Fibroblast of skin of back (primary cell): ENCODE measurements at places on chromosomes 2 and 18.
A peak's percentile ranks its signal among the peaks of the same experiment; 100 is the strongest.

DNA sequence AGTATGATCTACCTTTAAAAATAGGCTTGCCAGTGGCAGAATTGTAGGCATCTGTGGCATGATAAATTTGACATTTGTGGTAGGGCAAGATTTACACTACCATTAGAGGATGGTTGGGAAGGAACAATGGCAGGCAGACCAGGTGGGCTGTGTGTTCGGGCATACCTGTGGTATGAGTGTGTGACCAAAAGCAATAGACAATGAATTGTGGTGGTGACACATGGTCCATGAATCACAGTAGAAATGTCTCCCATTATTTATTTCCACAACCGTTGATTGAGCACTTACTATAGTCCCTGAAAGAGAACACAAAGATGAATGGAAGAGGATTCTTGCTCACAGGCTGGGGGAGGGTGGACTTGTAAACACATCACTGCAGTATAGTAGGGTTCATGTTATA, 29.9 kb upstream of the RUFY4 start:
- peak; percentile 38 for DNase-seq

DNA sequence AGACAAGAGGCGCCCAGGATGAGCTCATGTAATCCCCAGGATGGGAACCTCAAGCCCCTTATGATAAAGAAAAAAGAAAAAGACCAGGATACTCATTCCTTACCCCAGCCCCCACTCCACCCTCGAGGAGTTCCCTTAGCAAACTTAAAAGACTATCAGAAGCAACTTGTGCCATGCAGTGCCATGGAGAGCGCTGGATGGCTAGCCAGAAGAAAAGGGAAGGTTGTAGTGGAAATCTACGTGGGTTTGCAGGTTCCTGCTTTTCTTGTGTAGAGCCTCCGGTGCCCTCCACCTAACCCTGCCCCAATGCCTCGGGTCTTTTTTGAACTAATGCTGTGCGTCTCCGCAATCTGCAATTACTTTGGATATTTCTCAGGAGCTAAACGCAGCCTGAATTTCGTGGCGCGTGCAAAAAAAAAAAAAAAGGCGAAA, 16.2 kb upstream of the BCL11A start:
- DNase-seq, result no peak

DNA sequence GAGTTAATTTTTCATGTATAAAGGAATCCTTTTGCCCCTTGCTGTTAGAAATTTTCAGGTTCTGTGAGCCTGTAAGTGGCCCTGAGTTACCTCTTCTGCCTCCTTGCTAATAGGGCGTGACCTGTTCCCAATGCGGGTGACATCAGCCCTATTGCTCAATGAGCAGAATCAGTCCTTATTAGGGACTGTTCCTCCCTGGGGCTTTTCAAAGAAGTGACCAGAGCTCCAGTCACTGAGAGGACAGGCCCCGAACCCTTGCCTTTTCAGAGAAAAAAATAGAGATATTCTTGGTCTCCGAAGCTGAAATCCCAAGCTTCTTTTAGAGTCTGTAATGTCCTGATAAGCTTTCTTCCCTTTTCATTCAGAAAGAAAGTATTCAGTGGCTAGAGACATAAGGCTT, 8.2 kb upstream of the APOB start:
- DNase-seq, result no peak

DNA sequence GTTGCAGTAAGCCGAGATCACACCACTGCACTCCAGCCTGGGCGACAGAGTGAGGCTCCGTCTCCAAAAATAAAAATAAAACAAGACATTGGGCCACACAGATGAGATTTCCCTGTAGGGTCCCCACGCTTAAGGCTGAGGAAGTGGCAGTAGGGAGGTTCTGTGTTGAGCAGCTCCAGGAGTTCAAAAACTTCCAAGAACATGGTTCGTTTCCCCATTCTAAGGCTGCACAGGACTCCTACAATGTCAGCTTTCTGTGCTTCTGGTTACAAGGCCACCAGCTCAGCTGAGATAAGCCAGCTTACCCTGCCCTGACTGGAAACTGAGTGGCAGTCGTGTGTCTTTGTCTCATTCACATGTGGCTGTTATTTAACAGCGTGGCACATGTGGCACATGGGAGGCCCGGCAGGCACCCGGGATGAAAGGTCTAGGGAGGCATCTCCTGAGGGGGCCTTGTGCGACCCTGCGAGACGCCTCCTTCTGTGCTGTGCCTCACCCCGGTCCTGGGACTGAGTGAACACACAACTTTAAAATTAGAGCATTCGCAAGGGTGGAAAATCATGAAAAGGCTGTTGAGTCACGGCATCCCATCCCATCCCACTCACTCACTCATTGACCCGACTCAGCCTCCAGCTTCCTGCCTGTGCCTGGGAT, 7.7 kb downstream of the ITGB1BP1 start:
- no peak for DNase-seq
